ENCODE measurements at places on chromosomes 5 and 9. TPM values are rescaled to one million over a fixed set of nuclear protein-coding genes. Genes with fewer than 3 reads are reported as not detected.

- no peak for DNase-seq
These were observed 12.2 kb upstream of the NDFIP1 start for GRCh38 chr5:142096382-142096781.

DNA sequence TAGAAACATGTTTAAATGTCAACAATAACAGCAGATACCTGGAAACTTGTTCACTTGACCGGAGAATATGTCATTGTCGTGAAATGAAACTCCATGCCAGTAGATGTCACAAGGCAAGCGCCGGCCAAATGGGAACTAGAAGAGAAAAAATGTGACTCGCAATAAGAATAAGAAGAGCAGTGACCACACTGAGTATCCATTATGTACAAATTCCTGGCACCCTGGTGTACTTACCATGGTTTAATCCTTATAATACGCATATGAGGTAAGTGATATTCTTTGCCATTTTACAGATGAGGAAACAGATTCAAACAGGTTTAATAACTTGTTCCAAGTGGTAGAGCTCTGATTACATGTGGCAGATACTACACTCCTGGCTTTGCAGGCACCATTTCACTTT, 53.9 kb downstream of the TTLL11 start:
- peak; percentile 58 for DNase-seq

DNA sequence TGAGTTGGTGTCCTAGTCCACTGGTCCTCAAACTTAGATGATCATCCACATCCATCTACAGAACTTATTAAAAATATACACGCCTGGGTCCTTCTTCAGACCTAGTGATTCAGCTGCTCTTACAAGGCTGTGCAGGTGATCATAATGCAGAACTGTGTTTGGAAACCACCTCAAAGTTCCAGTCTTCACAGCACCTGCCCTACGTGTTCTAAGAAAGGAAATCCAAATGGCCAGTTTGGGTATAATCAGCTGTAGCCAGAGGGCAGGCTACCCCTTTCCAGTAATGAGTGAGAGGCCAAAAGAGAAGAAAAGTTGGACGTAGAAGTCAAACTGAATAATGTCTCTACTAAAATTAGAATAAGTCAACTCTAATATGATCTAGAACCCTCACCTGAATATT, 15.4 kb downstream of the REEP5 start:
- DNase-seq: no peak

The PCDHGB4 gene
- 5.9 TPM for total RNA-seq

- DNase-seq: no peak
These were observed 77.6 kb downstream of the NEK6 start for GRCh38 chr9:124335320-124335707.

The WDR31 gene
- total RNA-seq: 3.7 TPM

- no peak for DNase-seq
These were observed 24.0 kb upstream of the OCLN start for GRCh38 chr5:69468631-69469030.

DNA sequence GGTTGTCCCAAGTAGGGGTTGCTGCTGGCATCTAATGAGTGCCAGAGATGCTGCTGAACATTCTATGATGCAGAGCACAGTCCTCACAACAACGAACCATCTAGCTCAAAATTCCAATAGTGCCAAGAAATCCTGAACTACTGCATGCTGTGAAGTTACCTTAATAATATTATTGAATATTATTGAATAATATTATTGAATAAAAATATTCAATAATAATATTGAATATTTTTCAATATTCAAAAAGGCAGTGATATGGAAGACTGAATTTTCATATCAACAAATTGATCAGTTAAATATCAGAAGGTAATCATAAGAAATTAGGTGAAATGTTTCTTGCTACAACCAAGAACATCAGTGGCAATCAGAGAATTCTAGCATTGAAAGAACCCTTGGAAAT, 2.8 kb downstream of the HTR4 start:
- no peak for DNase-seq

DNA sequence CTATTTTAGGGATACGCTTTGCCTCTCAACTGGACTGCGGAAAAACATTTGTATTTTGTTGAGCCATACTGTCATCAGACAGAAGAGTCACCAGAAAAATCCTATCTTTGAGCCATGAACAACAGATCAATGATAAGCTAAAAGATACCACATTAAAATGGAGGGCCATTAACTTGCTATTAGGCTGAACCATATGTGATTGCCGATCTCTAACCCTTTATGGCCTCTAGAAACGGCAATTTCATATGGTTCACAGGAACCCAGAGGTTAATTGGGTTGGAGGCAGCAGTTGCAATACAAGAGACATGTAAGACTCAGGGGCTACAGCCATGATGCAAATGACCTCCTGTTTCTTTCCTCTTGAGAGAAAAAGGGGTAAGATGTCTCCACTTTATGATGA, 69.8 kb downstream of the MYO10 start:
- DNase-seq: no peak

Measured in tongue (tissue), 3 donors.